ENCODE measurements at places on chromosomes 16 and 17.

DNA sequence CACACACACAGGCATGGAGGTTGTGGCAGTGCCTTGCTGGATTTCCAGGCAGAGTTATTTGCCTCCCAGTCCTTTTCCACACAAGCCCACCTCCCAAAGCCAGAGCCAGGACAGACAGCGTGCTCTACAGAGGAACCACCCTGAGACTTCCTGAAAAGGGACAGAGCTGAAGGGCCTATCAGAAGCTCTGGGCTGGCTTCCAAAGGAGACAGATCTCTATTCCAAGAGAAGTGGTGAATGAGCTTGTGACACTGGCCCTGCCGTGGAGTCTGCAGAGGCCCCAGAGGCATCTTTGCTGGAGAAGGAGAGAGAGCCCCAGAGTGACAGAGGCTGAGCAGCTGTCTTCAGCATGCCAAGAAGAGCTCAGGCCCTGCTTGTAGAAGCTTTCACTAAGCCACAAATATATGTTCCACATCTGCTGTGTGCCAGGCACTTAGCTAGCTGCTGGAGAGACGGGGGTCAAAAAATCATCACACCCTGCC is 8.3 kb upstream of the LPCAT2 start:
- peak overlapping the region; percentile 80 for H3K27ac ChIP-seq
- peaks cover 18% of the 10 kb centered on the region for H3K36me3 ChIP-seq
- peak; percentile 82 for DNase-seq
- no peaks in the 10 kb centered on the region for H3K27me3 ChIP-seq

DNA sequence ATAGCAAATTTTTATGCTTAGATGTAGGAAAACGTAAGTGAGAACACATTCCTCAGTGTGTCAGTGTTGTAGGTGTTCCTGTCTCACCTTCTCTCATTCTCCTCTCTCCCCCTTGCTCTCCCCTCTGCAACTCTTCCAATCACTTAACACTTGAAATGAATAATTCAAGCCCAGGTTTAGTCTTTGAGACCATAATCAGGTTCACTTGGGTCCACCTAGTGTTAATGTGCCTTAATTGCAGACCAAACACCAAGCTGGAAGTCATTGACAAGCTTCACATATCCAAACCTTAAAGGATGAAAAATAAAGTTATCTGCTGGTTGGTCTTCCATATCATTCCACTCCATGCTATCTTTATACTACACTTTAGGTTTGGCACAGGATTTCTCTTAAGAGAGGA is 37.0 kb downstream of the STXBP4 start:
- H3K4me3 ChIP-seq: no peak overlapping the region
- peaks cover 3% of the 10 kb centered on the region for H3K36me3 ChIP-seq
- no peaks in the 10 kb centered on the region for H3K4me1 ChIP-seq
- no peaks in the 10 kb centered on the region for H3K27me3 ChIP-seq
- no peak overlapping the region for H3K27ac ChIP-seq

GRCh38 chr17:39110435-39111136 is 40.9 kb downstream of the PLXDC1 start:
- no peak overlapping the region for H3K27ac ChIP-seq
- peaks cover 4% of the 10 kb centered on the region for H3K36me3 ChIP-seq
- H3K4me3 ChIP-seq: no peak overlapping the region
- H3K27me3 ChIP-seq: no peaks in the 10 kb centered on the region

DNA sequence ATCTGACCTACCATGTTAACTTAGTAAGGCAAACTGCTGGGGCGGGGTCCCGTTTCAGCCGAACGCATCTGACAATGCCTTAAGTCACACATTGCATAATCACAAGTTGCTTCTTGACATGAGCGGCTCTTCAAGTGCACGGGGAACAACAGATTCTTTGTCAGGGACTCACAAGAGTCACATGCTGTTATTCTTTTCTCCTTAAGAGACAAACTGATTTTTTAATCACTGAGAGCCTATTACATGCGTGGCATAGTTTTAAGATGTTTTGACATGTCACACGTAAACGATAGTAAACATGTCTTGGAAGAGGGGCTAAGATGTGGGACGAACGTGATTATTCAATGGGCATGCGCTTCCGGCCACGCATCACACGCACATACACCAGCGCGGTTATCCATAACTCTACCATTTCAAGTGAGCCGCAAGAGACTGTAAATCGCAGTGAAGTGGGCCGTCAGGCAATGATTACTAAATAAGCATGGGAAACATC is 63.4 kb downstream of the ADCY9 start:
- H3K27me3 ChIP-seq: peaks cover 3% of the 10 kb centered on the region
- H3K27ac ChIP-seq: no peak overlapping the region
- DNase-seq: no peak

- no peak for DNase-seq
- H3K4me1 ChIP-seq: peaks cover 22% of the 10 kb centered on the region
- no peak overlapping the region for H3K4me3 ChIP-seq
- no peak overlapping the region for H3K27ac ChIP-seq
- no peaks in the 10 kb centered on the region for H3K27me3 ChIP-seq
These were observed 58.5 kb downstream of the TNFRSF13B start for GRCh38 chr17:16913463-16913862.

DNA sequence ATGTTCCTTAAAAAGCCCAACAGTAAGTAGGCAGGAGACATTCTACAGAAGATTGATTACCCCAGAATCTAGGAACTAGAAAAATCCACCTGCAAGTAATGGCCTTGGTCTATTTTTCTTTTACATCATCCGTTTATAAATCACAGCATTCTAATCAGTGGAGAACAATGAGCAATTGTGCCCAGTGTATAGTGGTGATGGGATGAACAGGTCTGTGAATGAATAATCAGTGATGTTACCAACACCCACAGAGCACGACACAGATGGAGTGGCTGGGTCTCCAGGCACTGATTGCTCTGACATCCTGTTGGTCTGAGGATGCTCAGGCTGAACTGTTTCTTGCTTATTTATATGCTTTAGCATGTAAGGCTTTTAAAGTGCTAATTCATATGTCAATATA is 1251.2 kb upstream of the CDH8 start:
- no peak overlapping the region for H3K27ac ChIP-seq
- H3K36me3 ChIP-seq: no peaks in the 10 kb centered on the region
- no peak overlapping the region for H3K4me3 ChIP-seq

All from spinal cord (tissue), 10 donors.